RPMI7951 (cell line): ENCODE measurements at places on chromosomes 6 and 20. TPM values are rescaled to one million over a fixed set of nuclear protein-coding genes. Genes with fewer than 3 reads are reported as not detected.

DNA sequence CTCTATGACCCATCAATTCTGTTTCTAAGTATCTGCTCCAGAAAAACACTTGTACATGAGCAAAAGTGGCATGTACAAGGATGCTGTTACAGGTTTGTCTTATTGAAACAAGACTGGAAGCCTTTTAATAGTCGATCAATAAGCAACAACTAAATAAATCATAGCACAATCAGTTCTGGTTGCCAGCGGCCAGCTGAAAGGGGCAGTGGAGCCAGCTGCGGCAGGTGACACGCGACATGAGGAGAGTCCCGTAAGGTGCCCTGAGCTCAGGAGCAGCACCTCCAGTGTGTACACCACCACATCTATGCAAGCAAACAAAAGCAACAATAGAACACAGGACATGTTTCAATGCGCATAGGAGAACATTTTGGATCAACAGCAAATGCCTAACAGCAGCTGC is 20.7 kb upstream of the NNAT start:
- DNase-seq = no peak

- no peak for DNase-seq
Observed at GRCh38 chr6:79410806-79411205, 126.4 kb downstream of the LCA5 start.

DNA sequence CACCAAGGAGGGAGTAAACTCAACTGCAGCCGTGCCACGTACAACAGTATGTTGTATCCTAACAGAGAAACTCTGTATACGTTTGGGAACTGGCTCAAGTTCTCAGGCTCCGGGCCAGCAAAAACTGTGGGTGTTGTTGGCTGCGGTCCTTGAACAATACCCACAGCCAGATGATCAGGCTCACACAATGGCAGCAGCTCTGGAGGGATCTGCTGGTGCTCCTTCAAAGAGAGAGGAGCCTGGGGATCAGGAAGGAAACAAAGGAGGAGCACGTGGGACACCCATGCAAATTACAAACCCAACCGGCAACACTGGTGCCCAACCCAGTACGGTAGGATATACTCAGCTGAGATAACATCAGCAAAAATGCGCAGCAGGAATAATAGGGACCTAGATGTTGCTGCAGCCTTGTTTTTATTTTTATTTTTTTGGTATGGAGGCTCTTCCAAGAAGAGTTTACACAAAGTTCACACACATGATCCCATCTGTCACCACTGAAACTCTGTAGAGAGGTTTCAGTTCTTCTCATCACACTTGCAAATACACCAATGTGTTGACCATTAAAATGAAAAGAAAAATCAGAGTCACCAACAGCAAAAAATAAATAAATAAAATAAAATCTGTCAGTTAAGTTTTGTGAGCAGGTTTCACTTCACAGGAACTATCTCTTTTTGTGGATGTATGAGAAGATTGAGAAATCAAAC is 41.2 kb upstream of the PDE10A start:
- DNase-seq = no peak

- DNase-seq = no peak
Observed at GRCh38 chr6:35064757-35065440, 76.2 kb downstream of the TCP11 start.

DNA sequence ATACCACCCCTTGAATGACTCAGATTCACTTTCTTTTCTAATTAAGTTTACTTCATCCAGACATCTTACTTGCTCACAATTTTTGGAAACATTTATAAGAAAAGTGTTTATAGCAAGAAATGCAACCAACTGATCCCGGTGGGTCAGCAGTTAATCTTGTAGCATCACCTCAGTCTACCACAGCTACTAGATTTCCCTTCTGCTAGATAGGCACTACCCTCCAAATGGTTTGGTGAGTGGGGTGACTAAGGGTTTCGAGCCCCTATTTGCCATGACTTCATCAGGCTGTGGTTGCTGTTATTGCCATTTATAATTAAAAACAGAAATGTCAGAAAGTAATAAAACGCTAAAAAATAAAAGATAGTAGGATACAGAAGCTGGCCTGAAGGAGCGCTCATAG is 930.1 kb upstream of the GJE1 start:
- no peak for DNase-seq

DNA sequence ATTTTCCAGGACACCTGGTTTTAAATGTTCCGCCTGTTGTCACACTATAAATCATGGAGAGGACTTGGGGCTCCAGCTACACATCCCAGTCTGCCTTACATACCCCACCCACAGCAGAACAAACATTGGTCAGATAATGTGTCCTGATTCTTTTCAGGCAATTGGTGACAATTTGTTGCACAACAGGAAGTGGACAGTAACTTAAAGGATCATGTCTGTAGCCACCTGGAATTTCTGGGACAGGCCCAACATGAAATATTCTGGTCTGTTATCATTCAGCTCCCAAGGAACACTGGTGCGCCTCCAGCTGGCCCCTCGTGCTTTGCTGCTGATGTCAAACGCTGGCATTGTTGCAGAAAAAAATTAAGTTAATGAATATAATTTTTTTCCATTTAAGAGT is 117.2 kb downstream of the SOBP start:
- no peak for DNase-seq

GRCh38 chr20:20887593-20888265 is 175.3 kb upstream of the RALGAPA2 start:
- DNase-seq = no peak

GRCh38 chr20:34815636-34816035 is 9.8 kb downstream of the NCOA6 start:
- peak; percentile 22 for DNase-seq

DNA sequence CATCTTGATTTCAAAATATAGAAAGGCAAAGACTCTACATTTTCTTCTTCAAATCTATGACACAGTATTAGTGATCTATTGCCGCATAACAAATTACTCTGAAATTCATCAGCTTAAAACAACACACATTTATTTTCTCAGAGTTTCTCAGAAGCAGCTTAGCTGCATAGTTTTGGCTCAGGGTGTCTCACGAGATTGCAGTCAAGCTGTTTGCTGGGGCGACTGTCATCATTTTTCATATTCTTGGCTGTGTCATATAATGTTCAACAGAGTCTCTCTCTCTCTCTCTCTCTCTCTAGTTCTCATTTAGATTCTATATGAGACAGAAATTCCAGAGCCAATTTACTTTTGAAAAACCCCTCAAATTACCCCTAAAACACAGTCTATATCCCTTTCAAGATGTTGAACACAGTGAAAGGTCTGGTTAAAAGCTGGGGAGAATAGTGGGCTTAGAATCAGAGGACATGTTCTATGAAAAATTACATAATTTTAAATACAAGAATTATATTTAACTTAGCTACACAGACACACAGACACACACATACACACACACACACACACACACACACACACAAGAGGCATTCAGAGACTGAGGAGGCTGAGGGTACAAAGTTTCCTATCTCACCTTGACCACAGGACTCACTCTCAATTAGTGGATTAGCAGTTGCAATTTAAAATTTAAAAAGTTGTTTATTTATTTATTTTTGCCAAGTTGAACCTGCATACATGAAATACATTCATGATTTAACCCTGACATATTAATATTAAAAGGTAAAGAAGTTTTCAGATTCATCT is 86.7 kb downstream of the MKKS start:
- no peak for DNase-seq

- no peak for DNase-seq
Observed at GRCh38 chr6:2505624-2506023, 245.1 kb downstream of the MYLK4 start.

GRCh38 chr6:138844192-138844591 is 48.3 kb downstream of the ECT2L start:
- DNase-seq = peak; percentile 34

GRCh38 chr20:4814696-4815252 is 93.1 kb downstream of the PRND start:
- DNase-seq = no peak

GRCh38 chr20:34475979-34476736 is 40.1 kb upstream of the DYNLRB1 start:
- DNase-seq = peak; percentile 48

DNA sequence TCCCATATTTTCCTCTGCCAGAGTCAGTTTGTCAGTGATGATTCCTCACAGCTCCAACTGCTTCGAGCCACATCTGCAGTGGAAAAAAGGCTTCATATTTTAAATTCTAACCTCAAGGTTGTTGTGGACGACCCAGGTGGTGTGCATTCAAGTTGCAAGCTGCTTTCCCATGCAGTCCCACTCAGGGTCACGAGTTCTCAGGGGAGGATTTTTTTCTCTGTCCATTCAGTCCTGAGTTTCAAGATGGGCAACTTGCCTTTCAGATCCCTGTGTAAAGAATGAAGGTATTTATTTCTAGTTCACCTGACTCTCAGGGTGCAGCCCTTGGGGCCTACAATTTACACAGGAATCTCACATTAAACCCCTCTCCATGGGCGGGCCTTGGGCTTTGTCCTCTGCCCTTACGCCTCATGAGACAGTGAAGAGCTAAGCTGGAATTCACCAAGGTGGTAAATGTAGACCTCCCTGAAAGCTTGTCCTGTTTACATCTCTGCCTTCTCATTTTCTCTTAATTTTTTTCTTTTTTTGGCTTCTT is 65.9 kb downstream of the TPD52L1 start:
- no peak for DNase-seq

DNA sequence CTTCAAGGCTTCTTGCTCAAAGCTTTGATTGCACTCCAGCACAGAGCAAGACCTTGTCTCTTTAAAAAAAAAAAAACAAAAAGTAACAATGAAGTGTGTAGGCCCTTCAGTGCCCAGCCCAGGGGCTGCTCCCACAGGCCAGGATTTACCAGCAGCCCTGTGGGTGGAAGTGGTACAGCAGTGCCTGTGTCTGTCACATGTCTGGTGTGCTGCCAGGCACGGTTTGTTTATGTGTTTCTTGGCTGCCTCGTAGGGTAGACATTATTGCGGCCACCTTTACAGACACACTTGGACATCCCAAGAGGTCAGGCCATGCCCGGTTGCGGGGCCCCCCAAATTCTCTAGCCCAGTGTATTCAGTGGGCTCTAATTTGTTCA is 12.7 kb downstream of the DYNLRB1 start:
- DNase-seq = no peak

The SLC22A23 gene
- 0.29 and 0.72 TPM in 2 replicates for total RNA-seq

The RBM24 gene
- 4.5 and 4.7 TPM in 2 replicates for total RNA-seq

The ASCC3 gene
- total RNA-seq = 40.7 and 42.1 TPM in 2 replicates

The BPIFB2 gene
- not detected in 2 replicates for total RNA-seq

The CNR1 gene
- 2.5 and 3.4 TPM in 2 replicates for total RNA-seq
